ENCODE measurements at places on chromosomes 6 and 20.

GRCh38 chr6:63887002-63887751, 251.6 kb downstream of the PHF3 start:
- no peak for DNase-seq

DNA sequence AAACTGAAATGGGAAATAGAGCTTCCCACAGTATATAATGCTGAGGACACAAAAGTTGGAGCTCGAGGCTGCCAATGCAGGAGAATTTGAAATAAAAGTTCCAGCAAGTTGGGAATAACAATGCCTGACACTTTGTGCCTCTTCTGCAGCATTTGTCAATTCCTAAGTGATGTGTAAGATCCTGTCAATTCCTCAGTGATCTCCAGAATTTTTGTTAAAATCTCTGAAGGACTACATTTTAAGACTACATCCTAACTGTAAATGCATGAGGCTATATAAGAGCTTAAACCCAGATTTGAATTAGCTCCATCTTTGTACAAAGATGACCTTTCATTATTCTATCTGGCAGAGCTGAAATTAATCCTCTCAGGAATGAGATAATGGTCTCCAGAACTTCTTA, 208.2 kb downstream of the COL12A1 start:
- DNase-seq: no peak

DNA sequence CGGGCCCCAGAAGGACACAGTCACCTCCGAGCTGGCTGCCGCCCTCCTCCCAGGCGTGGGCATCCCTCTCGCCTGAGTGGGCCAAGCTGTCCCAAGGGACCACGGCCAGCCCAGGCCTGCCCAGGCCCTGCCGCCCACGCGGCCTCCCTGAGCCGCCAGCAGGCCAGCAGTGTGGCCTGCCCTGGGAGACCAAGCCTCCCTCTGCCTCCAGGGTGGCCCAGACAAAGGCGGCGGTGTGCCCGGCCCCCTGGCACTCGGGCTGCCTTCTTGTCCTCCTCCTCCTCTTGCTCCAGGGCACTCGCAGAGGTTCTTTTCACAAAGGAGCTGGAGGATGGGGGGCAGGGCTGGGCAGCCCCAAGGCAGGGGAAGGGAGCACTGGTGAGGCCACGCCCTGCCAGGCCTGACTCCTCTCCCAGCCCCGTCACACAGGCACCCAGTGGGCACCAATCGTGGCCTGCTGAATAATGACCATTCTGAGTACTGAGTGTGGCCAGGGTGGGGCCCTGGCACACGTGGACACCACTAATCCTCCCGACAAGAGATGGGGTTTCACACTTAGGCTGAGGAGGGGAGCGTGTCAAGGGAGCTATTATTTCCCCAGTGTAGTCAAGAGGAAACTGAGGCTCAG, 25.3 kb downstream of the NOL4L start:
- DNase-seq: no peak

DNA sequence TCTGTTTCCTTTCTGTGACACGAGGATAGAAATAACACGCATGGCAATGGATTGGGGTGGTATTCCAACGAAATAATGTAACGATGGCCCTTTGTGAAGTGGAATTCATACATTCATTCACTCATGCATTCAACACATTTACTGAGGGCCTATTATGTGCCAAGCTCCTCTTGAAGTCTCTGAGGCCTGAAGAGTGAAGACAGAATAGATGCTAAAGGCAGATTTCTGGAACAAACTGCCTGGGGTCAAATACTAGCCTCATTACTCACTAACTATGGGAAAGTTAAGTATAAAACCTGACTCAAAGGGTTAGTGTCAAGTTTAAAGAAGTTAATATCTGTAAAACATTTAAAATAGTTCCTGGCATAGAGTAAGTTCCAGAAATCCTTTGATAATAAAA, 279.6 kb upstream of the SULF2 start:
- DNase-seq: no peak

GRCh38 chr20:21571841-21572690, 58.2 kb upstream of the NKX2-2 start:
- DNase-seq: peak; percentile 11

GRCh38 chr6:111972745-111973117, 81.2 kb upstream of the CCN6 start:
- DNase-seq: no peak

DNA sequence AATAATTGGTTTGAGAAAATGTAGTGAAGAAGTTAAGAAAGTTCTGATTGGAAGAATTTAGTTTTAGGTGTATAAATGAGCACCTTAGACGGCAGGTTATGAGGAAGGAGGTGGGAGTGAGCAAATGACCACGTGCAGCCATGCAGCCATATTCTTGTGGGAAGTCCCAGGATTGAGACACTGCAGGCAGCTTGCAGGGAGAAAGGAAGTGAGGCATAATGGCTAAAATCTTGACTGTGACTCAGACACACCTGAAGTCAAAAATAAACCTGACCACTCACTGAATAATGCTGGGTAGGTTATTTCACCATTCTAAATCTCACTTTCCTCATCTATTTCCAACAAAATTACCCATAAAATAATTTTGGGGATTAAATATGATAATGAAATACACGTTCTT, 16.6 kb downstream of the DSE start:
- DNase-seq: no peak

DNA sequence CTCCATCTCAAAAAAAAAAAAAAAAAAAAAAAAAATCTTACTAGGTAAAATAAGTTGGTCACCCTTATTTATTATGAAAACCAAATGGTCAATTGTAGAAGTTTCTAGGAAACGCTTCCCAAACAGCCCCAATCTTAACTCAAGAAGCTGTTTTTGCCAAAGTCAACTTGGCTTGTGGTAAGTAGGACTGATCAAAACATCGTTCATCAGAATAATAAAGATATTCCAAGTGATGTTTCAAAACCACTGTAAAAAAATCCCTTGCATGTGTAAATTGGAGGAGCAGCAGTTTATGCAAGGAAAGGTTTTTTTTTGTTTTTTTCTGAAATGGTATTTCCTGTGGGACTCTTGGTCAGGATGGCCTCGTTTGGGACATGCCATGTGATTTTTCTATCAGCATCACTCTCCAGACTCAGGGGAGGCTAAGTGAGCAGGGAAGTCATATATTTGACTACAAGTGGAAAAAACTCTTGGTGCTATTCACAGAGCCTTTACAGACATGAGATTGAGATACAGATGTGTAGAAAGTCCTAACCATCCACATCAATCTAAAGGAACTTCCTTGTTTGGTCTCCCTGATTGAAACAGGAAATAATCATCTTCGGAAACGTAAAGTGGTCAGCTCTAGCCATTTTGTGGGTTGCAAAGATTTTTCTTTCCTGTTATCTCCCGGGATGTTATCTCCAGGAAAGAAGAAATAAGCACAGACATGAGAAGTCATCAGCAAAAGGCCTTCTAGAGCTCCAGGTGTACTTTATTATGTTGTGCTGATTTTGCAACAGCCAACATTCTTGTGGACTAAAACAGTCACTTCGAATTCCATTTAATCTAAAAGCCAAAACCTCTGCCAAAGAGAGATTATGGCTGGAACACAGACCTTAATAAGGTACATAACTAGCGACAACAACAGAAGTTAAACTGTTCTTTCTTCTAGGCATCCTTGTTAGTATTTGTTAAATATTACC, 177.8 kb downstream of the EDN1 start:
- no peak for DNase-seq

GRCh38 chr6:113104541-113104940, 752.6 kb upstream of the MARCKS start:
- no peak for DNase-seq

DNA sequence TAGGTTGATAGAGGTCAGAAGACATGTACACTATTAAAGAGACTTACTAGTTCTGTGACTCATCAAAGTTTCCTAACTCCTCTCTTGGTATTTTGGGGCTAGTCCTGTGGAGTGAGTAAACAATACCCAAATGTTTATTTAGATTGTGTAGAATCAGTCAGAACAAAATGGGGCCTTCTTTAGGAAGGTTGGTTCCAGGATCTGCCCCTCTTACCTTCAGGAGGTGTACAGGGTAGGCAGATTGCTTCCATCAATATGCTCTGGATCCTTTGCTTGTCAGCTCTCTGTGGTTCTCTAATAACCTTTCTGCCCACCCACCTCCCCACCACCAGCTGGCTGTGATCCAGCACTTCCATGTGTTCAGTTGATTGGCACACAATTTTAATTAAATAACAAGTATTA, 107.0 kb downstream of the POPDC3 start:
- DNase-seq: no peak

- no peak for DNase-seq
Observed at GRCh38 chr6:27168108-27168507, 79.4 kb upstream of the PRSS16 start.

GRCh38 chr6:56729719-56730118, 87.0 kb upstream of the DST start:
- no peak for DNase-seq

DNA sequence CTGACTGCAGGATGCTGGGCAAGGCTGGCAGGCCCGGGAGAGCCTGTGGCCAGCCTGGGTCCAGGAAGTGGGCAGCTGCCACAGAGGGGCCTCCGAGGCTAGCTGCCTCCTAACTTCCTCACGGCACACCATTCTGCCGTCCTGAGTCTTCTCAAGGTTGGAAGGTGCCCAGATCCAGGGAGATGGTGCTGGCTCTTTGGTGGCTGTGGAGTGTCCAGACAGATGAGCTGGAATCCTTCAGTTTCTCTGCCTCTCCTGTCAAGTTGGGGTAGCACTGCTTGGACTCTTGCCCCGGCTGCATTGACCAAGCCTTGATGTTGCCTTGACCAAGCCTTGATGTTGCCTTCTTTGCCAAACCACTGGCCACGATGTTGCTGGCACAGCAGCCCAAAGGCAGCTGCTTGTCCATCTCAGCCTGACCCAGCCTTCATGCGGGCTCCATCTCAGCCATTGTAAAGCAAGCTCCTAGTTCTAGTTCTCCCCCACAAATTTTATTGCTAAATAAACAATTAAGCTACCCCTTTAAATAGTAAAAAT, 75.1 kb upstream of the AFDN start:
- no peak for DNase-seq

DNA sequence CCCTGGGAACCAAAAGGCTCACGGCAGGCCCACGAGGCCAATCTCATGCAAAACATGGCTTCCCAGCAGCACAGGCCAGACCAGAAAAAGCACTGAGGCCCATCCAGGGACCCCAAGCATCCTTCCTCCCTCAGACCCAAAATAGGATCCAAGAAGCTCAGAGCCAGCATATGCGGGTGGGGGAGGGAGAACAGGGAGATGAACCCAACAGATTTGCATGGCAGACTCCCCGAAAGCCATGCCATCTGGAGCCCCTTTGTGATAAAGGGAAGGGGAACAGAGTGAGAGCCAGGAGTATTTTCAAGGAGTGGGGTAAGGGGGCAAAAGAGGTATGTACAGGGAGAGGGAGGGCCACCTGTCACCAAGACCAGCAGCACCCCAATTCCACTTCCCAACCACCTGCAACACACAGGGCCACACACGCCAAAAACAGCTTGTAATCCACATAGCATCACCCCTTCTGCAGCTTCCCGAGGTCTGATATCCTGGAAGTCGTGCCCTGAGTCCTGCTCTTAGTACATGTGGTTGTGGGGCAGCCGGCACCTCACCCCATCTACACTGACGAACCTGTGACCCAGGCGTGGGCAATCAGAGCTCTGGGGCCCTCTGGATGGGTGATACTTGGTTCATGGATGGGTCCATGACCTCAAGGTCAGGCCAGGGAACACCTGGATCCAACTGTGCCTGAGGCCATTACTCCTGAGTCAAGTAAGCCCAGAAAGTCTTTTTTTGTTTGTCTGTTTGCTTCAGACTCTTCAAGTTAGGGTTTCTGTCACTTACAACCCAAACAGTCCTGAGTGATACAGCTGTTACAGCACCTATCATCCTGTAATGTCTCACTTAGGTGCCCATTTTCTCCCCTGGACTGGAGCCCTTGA, 24.4 kb downstream of the PREX1 start:
- DNase-seq: no peak

- DNase-seq: no peak
Observed at GRCh38 chr20:57389695-57390603, 1.2 kb upstream of the RBM38 start.

DNA sequence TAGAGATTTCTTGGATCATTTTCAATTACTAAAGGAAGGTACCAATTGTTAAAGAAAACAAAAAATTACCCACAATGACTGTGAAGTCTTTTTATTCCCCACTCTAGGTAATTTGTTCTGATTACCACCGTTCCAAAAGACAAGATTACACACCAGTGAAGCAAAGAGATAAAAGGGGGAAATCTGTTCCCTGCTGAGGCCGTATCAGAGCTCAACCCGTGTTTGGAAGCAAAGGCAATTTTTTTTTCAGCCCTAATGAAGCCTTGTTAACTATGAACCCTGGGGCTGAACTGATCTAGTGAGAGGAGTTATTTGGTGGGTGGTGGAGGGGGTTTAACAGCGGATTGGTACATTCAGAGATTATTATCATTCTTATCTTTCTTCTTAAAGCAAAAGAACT, 128.5 kb downstream of the ALDH8A1 start:
- no peak for DNase-seq

DNA sequence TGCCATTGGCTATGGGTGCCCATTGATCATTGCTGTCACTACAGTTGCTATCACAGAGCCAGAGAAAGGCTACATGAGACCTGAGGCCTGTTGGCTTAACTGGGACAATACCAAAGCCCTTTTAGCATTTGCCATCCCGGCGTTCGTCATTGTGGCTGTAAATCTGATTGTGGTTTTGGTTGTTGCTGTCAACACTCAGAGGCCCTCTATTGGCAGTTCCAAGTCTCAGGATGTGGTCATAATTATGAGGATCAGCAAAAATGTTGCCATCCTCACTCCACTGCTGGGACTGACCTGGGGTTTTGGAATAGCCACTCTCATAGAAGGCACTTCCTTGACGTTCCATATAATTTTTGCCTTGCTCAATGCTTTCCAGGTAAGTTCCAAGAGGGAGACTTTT, 16.4 kb downstream of the ADGRF4 start:
- DNase-seq: no peak

DNA sequence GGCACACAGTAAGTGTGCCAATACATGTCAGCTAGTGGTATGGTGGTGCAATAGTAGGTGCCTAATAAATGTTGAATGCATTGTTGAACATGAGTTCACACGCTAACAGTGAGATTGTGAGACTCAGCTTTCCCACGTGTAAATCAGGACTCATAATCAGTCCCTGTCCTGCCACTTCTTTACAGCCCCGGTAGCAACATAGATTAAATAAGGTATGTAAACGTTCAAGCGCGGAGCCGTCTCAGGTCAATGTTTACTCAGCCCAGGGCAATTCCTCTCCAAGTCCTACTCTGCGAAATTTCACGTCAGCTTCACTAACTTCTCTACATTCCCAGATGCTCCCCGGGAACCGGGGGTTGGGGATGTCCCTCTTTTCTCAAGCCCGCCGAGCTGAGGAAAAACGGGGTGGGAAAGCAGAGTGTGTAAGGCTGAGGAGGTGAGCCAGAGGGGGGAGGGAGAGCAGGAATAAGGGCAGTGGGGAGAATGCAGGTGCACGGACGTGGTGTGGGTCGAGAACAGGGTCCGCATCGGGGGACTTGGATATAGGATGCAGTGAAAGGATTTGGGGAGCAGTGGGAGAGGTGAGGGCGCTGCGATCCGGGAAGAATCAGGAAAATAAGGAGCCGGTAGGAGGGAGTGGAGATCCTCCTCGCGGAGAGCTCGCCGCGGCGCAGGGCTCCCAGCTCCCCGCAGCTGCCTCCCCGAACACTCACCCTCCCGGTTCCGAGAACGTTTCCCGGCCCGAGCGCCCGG, 544 bp upstream of the TP53INP2 start:
- no peak for DNase-seq
